ENCODE measurements at places on chromosomes 7 and 10.

DNA sequence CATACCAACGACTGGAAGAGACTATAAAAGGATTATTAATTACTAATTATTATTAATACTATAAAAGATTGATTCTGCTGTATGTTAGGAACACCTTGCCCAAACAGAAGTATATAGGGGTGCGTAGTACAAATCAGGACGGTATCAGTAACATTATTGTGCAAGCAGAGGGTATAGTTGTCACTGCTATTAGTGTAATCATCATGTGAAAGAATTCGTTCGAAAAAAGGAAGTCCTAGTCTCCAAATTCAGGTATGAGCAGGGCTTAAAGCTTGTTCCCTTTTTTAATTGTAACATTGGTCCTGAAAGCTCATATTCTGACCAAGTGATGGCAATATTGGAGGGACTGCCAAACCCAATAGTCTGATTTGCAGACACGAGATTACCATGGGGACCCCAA lies 81.8 kb downstream of the THSD7A start:
- no peak for DNase-seq

DNA sequence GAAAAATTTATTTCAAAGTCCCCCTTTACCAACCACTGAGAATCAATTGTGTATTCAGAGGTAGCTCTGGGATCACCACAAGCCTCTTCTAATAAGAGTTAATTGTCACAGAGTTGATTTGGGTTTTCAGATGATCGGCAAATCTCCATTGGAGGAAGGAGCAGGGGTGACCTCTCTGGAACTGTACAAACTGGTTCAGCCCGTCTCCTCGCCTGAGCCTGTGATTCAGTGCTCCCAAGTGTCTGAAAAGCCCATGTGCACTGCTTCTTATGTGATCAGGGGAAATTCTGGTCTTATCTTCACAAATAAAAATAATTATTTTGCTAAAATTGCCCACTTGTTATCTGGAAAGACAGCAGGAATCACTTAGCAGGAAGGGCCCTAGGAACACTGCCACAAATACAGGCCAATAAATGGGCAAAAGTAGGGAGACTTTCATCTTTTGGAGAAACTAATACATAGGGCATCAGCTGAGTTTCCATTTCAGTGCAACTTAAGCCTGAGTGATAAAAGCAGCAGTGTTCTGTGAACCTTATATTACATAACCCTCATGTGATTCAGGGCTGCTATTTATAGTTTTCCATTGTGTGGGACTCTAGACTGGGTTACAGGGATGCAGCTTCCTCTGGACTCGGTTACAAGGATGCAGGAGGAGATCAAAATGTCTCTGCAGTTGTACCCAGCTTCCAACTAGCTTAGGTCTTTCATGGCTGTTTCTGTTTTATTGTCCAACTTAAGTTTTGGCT lies 32.3 kb downstream of the CDK1 start:
- DNase-seq: peak; percentile 32

- no peak for DNase-seq
Measured at GRCh38 chr10:89297791-89298190, 4.1 kb upstream of the IFIT2 start.

- peak; percentile 16 for DNase-seq
Measured at GRCh38 chr10:89555688-89556445, 20.5 kb upstream of the SLC16A12 start.

DNA sequence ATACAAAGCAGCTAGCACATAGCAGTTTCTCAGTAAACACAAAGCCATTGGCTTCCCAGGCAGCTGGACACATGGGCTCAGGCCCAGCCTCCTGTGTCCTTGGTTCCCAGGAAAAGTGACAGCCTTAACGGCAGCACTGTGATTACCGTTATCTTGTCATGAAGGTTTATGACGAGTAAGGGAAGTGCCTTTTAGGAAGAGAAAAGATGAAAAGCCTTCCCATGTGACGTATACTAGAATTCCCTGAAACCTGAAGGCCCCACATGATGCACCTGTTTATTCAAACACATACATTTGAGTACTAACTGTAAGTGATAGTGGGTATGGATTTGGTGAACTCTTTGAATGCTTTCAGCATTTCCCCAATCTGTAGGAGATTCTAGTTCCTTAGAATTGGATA lies 244.2 kb downstream of the DPP6 start:
- no peak for DNase-seq

DNA sequence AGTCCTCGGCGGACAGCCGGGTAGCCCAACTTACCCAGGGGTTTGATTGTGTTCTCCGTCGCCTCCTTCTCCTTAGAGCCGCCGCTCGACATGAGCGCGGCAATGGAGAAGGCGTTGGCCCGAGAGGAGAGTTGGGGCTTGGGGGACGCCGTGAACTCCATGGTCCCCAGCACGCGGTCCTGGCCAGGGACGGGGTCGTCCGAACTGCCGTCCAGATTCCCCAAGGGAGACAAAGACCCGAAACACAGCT lies 515 bp downstream of the TBX20 start:
- DNase-seq: no peak

DNA sequence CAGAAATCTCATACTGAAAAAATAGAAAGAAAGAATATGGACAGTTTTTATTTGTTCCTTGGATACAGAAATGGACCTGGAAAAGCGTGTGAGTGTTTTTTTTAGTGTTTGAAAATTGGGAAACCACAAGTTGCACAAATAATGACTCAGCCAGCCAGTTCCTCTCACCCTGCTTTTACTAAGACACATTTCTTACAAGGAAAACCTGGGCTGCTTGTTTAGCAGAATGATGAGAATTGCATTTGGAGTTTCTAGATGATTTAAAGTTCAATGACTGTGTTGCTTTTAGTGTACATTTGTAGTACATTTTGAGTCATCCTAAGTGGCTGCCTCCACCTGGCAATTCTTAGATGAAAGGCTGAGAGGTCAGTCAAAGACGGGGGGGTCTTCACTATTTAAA lies 218.7 kb downstream of the ABCA13 start:
- peak; percentile 91 for DNase-seq

GRCh38 chr7:46153951-46154787 lies 233.1 kb upstream of the IGFBP3 start:
- DNase-seq: peak; percentile 99

DNA sequence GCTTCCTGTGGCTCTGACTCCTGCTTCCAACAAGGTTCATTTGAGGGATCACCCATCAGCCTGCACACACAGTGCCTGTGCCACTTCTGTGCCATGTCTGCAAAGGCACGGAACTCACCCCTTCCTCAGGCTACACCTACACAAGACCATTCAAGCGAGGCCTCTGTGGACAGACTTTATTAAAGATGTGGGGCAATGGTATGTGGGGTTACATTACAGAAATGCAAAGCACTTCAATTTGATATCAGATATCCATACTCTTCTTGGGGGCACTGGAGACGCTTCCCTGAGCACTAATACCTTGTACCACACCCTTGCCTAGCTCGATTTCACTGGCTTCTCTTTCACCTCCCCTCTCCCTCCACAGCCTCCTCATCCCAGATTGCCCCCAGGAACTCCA lies 84.4 kb upstream of the FGL2 start:
- DNase-seq: no peak

Data from mammary epithelial cell (primary cell).